Suprapubic skin (tissue), 4 donors: ENCODE measurements at places on chromosomes 13 and 19.

DNA sequence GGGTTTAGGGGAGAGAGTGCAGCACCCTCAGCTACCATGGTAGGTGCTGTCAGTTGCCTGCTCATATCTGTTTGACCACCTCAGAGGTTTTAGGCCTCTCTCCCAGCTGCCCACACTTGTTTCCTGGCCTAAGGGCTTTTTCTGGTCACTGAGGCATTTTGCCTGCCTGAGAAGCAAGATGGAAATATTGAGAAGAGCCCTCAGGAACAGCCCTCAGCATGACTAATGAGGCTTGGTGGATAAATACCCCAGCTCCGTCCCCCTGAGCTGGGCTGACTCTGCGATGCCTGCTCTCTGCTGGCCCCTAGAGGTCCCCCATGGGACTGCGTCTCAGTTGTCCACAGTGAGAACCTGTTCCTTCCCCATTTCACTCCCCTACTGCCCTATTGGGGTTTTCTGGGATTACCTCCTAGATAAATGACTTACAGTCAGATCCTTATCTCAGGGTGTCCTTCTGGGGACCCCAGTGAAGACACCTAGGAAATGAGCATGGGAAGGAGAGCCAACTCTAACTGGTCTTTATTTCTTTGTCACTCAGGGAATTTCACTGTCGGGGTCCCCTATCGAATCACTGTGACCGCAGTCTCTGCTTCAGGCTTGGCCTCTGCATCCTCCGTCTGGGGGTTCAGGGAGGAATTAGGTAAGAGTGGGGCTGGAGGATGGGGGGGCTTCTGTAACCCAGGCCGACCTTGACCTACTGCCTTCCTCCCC is 13.3 kb downstream of the PALM3 start:
- no peak for DNase-seq

GRCh38 chr13:94196413-94196812 is 283.1 kb downstream of the DCT start:
- no peak for DNase-seq

- DNase-seq, result no peak
Observed at GRCh38 chr19:2636897-2637683, 65.4 kb downstream of the GNG7 start.

GRCh38 chr13:93235258-93236015 is 8.8 kb downstream of the GPC6 start:
- no peak for DNase-seq

GRCh38 chr19:41753159-41753558 is 2.2 kb upstream of the CEACAM6 start:
- no peak for DNase-seq

DNA sequence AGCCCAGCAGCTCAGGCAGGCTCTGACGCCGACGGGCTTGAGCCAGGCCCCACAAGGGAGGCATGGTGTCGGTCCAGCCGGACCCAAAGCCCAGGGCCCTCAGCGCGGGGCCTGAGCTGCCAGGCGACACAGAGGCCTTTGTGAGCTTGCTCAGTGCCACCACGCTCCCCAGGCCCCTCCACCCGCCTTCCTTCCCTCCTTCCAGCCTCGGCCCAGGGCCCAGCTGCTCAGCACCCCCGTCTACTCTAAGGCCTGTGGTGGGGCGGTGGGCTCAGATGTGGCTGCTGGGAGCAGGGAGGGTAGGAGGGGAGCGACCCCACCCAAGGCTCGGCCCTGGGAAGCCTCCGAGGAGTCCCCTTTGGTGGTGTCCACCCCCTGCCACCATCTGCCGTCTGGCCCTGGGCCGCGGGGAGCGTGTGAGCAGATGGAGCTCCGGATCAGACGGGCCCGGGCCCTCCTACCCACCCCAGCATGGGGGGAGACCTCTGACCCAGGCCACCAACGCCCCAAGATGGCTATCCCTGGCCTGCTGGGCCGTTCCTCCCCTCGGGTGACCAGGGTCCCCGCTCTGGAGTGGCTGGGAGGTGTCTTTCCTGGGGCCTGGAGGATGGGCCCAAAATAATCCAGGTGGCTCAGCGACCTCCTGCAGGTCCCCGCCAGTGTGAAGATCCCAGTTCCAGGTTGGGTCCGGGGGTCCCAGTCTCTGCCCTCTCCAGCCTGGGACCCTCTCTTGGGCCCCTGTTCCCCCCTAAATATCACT is 7.8 kb downstream of the ZBTB7A start:
- DNase-seq, result no peak

- no peak for DNase-seq
Observed at GRCh38 chr19:41735071-41735600, 20.2 kb upstream of the CEACAM6 start.

DNA sequence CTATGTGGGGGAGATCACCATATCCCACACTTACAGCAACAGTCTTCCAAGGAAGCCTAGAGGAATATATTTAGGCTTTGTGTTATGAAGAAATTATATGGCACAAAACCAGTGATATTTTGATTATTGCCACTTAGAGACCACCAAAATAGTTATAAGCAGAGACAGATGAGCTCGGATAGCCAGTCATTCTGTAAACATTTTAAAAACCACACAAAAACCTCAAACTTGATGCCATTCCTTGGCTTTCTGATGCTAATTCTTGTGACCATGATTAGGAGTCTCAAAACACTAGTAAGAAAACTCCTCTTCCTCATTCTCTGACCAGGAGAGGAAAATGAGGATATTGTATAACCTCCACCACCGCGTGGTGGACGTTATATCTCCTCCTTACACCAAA is 496.4 kb downstream of the FOXO1 start:
- DNase-seq, result no peak

DNA sequence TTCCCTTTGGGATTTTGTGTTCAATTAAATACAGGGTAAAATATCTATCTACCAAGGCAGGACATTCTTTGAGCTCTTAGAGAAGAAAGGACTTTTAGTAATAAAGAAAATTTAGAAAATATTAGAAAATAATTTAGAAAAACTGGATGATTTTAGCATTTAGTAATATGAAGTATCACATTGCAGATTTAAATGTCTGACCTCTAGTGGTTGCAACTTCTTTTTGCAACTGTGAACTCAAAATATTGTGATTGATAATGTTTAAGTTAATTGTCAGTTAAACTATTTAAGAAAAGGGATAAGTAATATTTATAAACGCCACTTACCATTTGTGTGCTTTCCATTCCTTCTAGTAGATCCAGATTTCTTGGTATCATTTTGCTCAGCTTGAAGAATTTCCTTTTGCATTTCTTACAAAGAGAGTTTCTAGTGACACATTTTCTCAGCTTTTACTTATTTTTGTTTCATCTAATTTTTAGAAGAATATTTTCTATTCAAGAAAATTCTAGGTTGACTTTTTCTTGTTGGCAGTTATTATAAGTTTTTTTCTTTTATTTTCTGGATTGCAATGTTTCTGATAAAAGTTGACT is 10.3 kb upstream of the POSTN start:
- DNase-seq, result no peak

- DNase-seq, result no peak
Observed at GRCh38 chr19:45996933-45997332, 1.7 kb downstream of the CCDC61 start.

DNA sequence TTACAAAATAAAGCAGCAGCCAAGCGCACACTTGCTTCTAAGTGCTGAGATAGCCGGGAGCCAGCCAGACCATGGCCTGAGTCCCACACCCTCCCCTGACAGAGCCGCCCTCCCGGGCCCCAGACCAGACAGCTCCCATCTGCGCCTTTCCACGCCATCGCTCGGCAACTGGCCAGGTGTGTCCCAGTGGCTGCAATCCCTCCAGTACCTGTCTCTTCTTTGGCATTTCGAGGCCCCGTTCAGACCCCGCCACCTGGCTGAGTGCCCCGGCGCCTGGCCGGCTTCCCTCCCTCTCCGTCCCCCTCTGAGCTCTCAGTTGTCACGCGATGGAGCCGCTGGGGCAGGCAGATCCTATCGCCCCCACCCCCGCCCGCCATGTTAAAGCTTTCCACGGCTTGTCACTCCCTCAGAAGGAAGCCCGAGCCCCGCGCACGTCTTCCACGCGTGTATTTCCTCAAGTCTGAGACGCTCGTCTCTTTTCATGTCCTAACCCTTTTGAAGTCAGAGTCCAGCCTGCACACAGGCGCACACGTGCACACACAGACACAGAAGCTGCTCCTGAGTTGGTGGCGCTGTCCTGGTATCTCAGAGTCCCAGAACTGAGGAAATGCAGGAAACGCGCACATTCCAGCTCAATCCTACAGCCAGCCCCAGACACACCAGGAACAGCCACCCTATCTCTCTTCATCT is 7.9 kb downstream of the MLLT1 start:
- DNase-seq, result peak; percentile 89

DNA sequence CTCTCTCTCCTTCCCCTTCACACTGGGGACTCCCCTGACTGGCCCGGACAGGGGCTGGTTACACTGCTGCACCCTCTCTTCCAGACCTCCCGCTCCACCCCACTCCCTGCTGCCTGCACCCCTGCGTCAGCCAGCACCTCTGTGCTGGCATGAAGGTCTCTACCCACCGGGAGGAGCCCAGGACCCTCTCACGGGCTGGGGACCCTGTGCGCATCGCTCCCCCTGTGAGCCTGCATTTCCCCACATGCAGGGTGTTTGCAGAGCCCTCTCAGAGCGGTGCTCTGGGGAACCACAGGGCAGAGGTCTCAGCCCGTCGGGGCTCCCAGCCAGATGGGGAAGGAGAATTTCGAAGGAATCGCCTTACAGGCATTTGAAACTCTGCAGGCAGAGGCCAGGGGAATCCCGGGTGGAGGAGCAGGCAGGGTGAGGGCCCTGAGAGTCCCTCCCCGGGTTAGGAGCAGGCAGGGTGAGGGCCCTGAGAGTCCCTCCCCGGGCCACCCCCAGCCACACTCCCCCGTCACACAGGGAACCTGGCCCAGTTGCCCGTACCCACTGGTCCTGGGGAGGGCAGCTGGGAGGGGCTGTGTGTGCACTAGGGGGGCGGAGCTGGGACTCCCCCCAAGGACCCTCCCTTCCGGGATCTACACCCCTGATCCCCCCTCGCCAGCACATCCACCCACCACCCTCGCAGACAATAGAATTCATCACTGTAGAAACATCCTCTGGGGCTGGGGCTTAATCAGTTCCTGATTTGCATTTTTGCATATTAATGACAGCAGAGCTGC is 16.3 kb upstream of the TCF3 start:
- DNase-seq, result no peak

DNA sequence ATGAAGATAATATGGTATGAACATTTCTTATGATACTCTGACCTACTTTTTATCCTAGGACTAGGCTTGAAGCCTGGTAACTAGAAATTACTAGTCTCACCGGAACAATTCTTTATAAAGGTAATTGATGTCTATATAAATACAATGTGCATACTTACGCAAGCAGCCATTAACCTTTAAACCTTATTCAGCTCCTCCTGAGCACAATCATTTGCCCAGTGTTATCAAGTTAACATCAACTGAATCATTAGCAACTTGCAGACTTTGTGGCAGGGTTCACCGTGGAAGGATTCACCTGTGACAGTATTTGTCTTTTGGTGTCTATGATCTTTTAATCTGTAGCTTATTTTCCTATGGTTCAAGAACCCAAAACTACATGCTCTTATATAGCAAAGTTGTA is 508.6 kb upstream of the KLHL1 start:
- no peak for DNase-seq

DNA sequence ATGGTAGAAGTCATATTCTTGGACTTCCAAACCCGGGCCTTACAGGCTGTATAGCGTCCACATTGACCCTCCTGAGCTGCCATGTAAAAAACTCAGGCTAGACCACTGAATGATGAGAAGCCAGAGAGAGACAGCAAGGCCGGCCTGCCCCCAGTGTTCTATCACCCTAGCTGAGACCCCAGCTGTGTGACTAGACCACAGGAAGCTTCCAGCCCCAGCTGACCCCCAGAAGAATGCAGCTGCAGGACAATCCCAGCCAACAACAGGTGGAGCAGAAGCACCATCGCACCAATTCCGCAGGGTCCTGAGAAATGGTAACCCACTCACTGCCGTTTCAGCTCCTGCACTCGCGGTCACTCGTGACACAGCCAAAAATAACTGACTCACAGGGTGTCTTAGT is 2.9 kb upstream of the ATP11A start:
- DNase-seq, result peak; percentile 66

DNA sequence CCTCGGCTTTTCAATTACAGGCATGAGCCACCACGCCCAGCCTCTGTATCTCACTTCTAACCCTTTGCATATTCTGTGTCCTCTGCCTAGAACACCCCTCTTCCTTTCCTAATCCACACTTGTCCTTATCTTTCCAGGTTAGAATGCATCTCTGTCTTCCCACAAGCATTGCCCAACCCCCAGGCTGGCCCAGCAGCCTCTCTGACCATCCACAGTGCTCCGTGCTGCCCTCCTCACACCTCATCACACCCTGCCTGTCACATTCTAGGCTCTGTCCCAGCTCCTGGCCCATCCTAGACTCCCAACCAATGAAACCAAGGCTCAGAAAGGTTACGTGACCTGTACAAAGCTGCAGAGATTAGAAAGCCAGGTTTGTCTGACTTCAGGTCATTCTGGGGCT is 11.3 kb downstream of the JAK3 start:
- no peak for DNase-seq

GRCh38 chr19:40717880-40718773 is 1.2 kb downstream of the ITPKC start:
- no peak for DNase-seq

GRCh38 chr19:11223200-11223599 is 16.2 kb upstream of the ANGPTL8 start:
- DNase-seq, result no peak

DNA sequence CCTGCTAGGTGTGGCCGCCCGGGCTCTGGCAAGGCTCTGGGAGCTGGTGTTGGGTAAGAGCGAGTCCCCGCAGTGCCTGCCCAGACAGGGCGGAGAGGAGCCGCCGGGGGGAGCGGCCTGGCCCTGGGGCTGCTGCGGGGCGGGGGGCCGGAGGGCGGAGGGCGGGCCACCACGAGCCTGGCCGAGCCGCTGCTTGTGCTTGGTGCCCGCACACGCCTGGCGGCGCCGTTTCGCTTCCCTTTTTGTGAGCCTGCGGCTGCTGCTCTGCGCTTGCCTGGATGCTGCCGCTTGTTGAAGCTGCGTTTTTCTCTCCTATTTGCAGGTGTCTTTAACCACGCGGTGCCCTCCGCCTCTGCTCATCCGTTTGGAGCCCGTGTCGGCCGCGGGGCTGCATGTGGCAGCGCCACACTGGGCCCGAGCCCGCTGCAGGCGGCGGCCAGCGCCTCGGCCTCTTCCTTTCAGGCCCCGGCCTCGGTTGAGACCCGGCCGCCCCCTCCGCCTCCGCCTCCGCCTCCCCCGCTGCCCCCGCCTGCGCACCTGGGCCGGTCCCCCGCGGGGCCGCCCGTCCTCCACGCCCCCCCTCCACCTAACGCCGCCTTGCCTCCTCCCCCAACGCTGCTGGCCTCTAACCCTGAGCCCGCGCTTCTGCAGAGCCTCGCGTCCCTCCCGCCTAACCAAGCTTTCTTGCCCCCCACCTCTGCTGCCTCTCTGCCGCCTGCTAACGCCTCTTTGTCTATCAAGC is 8.5 kb downstream of the PLEKHJ1 start:
- no peak for DNase-seq

GRCh38 chr13:36787181-36787580 is 31.8 kb upstream of the RFXAP start:
- no peak for DNase-seq
